CD4-positive, alpha-beta T cell treated with Interleukin-4 for 4 hours (primary cell): ENCODE measurements at places on chromosomes 12 and 14.

GRCh38 chr12:62319058-62319457 is 58.9 kb downstream of the USP15 start:
- DNase-seq: no peak

DNA sequence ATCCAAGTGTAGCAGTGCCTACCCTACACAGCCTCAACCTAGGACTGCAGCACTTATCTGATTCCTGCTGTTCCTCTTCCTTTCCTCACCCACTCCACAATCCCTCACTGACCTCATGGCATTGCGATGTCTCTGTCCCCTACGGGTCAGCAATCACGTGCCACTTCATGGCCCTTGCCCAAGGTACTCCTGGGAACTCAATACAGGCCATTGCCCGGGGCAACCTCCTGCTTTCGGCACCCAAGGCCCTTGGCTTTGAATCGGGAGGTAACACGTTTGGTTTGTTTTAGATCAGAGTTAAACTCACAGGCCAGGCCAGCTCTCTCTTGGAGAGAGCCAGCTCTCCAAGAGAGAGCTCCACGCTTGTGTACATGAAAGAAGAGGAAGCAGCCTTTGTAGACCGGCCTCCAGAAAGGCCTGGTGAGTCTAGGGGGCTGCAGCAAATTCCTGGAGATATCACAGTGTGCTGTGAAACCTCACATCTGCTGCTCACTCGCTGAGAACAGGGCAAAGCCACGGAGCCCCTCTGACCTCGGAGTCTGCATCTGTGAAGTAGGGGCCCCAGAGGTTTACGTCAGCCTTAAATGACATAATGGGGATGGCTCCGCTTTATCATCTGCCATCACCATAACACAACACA is 12.2 kb downstream of the CLMN start:
- DNase-seq: no peak

GRCh38 chr12:32906399-32907165 is 10.0 kb upstream of the PKP2 start:
- no peak for DNase-seq

DNA sequence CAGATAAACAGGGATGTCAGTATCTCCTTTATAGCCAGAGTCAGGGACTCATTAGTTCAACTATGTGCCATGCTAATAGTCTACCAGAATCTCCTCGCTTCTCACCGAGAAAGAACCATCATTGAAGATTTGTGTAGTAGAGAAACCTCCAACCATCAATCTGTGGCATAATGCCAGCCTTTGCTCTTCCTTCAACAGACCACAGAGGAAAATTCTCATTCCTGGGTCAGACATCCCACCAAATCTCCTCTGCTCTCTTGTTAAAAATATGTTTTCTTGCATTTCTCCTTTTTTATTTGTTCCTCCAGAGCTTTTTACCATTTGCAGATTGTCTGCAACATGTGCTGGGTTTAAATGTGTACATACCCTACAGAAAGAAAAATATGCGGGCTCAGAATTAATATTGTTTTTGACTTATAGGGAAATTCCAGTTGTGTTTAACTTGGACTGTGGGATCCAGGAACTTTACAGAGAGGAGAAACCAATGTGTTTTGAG is 64.9 kb downstream of the LLPH start:
- DNase-seq: no peak

GRCh38 chr12:43316520-43316919 is 235.5 kb downstream of the ADAMTS20 start:
- DNase-seq: no peak

- DNase-seq: no peak
Observed at GRCh38 chr12:124150168-124150567, 144.7 kb upstream of the RFLNA start.

DNA sequence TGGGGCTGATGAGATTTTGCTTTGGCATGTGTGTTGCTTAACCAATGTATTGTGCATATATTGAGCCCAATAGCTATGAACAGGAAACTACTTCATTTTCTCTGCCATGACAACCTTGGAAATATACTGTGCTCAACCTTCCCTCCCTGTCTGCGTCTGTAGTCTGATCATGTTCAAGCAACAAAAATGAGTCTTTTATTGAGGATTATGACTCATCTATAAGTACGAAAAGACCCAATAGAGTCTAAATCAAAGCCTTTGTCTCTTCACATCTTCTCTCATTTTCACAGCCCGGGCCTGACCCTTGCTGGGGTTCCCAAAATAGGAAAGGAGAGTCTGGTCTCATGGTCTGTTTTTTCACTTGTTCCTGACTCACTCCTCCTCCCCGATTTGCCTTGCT is 158.2 kb downstream of the CAND1 start:
- DNase-seq: no peak

GRCh38 chr12:51845482-51845881 is 3.0 kb downstream of the FIGNL2 start:
- no peak for DNase-seq

GRCh38 chr14:94368956-94369355 is 19.4 kb downstream of the SERPINA1 start:
- no peak for DNase-seq

DNA sequence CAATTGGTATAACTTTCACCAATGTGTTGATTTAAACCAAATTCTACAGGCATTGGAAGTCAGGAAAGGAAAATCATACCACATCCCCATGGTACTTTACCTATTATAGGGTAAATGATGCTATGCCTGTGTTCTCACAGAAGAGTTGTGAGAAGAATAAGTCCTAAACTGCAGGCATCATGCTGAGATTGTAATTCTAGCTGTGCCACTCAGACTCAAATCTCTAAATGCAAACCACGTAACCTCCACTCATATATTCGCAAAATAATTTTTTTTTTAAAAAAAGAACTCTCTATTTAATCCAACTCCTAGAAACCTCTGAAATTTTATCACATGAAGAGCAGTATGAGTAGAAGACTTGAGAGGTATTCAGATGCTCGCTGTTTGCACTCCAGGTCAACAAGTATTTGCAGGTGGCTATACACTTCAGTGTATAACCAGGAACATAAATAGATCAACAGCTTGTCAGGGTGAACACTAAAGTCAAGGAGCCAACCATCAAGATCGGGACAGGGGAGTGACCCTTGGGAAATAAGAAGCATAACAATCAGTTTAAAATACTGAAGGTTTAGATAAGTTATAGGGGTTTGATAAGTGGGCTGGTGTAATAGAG is 110.1 kb downstream of the SLC25A21 start:
- no peak for DNase-seq

- no peak for DNase-seq
Observed at GRCh38 chr12:102462386-102462785, 18.0 kb downstream of the IGF1 start.

- DNase-seq: no peak
Observed at GRCh38 chr14:103692159-103692558, 23.1 kb downstream of the XRCC3 start.

GRCh38 chr12:31278832-31279231 is 47.1 kb downstream of the SINHCAF start:
- no peak for DNase-seq

DNA sequence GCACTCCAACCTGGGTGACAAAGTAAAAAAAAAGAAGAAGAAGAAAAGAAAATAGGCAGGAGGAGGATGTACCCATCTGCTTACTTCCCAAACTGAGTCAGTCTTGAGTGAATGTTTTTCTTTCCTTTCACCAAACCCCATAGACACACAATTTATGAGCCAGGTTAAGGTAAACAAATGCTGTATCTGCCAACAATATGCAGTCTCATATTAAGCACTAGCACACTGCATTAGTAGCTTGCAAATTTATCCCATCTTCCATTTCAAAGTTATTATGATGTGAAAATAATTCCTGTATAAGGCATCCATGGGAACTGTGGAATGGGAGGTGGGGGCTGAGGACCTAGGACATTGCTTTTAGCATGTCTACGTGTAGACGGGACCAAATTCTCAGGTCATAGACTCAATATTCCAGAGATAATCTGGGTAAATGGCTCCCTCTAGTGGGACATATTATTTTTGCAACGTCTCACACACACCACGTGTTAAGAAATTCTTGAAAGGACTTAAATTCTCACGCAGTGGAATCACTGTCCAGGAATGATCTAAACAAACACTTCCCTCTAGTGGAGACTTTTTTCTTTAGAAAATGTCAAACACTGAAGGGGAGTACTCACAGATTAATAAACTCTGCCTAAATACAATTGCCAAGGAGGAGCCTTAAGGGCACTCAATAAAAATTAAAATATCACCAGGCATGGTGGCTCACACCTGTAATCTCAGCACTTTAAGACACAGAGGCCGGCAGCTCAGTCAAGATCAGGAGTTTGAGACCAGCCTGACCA is 17.1 kb upstream of the OR10P1 start:
- peak; percentile 77 for DNase-seq

GRCh38 chr12:42638011-42638410 is 48.5 kb upstream of the PRICKLE1 start:
- DNase-seq: no peak

DNA sequence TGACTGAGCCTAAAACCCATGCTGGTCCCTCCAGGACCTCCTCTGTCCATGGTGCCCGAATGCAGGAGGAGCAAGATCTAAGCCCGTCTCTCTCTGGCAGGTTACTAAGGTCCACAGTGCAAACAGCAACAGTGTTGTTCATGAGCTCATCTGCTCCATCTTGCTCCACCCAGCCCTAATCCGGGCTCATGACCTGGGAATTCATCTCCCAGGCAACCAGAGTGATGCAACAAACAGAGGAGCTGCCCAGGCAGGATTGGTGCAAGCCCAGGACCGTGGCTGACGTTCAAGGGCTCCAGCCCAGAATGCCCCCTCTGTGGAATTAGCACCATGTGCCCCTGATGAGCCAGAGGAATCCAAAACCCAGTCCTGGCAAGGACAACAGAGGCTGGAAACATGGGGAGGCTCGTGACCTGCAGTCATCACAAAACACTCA is 29.9 kb downstream of the HSPB8 start:
- no peak for DNase-seq

DNA sequence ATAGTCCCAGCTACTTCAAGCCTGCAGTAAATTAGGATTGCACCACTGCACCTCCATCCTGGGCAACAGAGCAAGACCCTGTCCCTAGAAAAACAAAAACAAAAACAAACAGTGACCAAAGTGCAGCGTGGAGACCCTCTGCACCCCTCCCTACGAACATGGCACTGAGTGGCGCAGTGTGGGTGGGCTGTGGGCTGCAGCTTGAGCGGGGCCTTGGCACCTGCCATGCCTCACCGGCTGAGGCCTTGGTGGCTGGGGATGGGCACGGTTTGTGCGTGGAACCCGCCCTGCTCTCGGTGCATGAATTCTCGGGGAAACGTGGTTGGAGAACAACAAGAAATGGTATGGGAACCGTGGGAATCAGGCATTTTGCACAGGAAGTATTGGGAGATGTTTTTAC is 60.8 kb downstream of the TNFAIP2 start:
- no peak for DNase-seq
